PC-3 (cell line): ENCODE measurements at places on chromosomes 3 and 15. TPM values are rescaled to one million over a fixed set of nuclear protein-coding genes. Genes with fewer than 3 reads are reported as not detected.

GRCh38 chr3:147299656-147300055 is 106.7 kb downstream of the ZIC4 start:
- DNase-seq = no peak
- no peaks in the 10 kb centered on the region for H3K36me3 ChIP-seq
- H3K27ac ChIP-seq = no peak overlapping the region
- H3K4me1 ChIP-seq = no peaks in the 10 kb centered on the region
- H3K27me3 ChIP-seq = peaks cover 21% of the 10 kb centered on the region; the same call in 1 of the 2 replicates

DNA sequence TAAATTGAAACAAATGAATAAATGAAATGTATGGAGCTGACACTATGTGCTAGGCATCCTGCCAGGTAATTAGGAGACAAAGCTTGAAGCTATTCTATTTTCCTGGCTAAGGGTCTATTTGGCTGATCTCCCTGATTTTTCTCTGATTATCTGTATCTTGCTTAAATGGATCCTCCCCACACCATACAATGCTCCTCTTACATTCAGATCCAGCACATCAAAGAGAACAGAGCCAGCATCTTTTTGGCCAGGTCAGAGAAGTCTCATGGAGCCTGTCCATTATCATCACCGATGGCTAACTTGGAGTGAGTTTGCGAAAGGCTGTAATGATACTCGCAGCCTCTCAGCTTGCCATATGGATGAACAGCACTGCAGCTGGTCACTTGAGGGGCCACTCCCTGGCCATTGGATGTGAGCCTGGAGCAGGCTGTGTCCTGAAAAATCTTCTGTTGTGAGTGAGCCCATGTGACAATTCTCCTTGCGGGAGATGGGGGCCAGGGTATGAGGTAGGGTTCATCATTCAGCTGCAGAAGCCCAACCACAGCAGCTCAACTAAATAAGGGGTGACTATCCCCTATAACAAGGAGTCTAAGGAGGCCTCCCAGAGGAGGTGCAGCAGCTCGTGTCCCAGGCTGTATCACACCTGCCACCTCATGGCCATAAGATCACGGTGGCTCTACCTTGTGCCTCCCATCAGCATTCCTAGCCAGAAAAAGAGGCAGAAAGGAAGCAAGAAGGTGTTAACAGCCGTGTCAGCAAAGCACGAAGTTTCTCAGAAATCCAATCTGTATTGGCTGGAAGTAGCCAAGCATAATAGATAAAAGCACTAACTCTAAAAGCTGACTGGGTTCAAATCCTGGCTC is 69.3 kb upstream of the ST8SIA2 start:
- DNase-seq = no peak
- no peaks in the 10 kb centered on the region for H3K36me3 ChIP-seq
- no peaks in the 10 kb centered on the region for H3K4me1 ChIP-seq
- peaks cover 15% of the 10 kb centered on the region for H3K27me3 ChIP-seq

- H3K36me3 ChIP-seq = no peaks in the 10 kb centered on the region
- H3K27me3 ChIP-seq = no peaks in the 10 kb centered on the region
- no peak overlapping the region for H3K27ac ChIP-seq
- DNase-seq = no peak
- no peaks in the 10 kb centered on the region for H3K4me1 ChIP-seq
Measured at GRCh38 chr15:86392296-86392695, 312.6 kb downstream of the AGBL1 start.

DNA sequence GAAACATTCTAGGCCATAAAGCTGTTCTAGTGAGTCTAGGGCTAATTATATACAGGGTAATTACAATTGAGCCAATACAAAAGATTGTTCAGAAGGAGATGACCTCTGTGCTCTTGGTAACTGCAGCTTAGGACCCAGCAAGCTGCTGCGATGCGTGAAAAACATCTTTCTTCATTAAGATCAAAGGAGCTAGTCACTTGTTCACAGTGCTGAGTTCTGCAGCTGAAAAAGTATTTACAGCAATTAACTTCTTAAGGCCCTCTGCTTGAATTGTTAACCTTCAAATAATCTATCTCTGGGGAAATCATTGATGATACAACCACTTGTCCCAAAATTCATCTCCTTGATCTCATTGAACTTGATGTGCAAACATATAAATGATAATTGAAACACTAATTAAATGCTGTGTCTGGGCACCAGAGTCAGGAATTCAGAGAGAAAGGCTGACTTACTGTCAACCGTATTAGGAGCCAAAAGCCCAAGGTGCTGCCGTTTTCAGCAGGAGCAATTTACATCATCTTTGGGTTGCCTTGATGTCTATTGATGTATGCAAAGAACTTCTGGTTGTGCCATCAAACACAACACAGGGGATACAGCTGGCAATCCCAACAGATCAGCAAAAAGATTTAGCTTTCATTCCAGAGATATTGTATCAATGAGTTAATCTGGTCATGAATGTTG is 213.0 kb downstream of the NECTIN3 start:
- DNase-seq = no peak
- H3K4me1 ChIP-seq = no peaks in the 10 kb centered on the region
- no peak overlapping the region for H3K27ac ChIP-seq
- no peaks in the 10 kb centered on the region for H3K36me3 ChIP-seq

DNA sequence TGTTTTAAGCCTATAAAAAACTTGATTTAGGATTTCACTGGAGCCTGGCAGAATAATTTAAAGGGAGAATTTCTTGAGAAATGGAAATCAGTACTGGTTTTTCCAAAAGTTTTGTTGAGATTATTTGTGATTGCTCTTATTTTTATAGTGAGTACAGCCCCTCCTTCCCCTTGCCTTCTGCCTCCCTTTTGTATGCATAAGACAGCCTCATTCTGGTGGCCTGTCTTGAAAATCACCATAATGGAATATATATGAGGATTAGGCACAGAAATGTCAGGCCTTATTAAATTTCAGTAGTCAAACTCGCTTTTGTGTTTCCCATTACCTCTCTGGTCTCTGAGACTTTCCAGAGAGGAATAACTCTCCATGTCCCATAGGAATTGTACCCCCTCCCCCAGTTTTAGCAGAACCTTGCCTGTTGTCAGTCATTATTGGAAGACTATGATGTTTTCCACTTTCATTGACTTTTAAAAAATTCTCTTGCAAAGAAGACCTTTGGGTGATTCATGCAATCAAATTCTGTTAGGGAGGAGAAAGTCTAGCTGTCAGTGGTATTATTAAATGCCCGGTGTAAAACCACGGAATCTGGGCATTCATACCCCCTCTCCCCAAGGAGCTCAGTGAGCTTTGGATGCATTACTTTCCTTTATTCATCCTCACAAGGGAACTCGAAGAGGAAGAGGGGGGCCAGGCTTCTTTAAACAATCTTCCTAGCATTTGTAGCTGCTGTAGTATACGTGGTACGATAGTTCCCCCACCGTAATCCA is 171.6 kb upstream of the TSC22D2 start:
- no peaks in the 10 kb centered on the region for H3K27me3 ChIP-seq
- no peaks in the 10 kb centered on the region for H3K36me3 ChIP-seq
- peaks cover 57% of the 10 kb centered on the region for H3K4me1 ChIP-seq
- H3K4me3 ChIP-seq = peak overlapping the region; percentile 37

Gene RPS27L
- 33.9 and 48.5 TPM in 2 replicates for total RNA-seq

Gene HOMER2
- total RNA-seq = 22.6 and 29.5 TPM in 2 replicates

Gene ATP2C1
- total RNA-seq = 34.0 and 49.1 TPM in 2 replicates

Gene GOLGA6L7
- not detected in 2 replicates for total RNA-seq

Gene ZNF385D
- 2.9 and 5.9 TPM in 2 replicates for total RNA-seq

Gene ZNF717
- total RNA-seq = 5.2 and 6.7 TPM in 2 replicates

Gene GRK7
- total RNA-seq = 0.12 TPM in 1 of 2 replicates, not detected in the other

Gene CHD2
- total RNA-seq = 42.7 and 50.6 TPM in 2 replicates
